ENCODE measurements at places on chromosomes 7 and 10.

DNA sequence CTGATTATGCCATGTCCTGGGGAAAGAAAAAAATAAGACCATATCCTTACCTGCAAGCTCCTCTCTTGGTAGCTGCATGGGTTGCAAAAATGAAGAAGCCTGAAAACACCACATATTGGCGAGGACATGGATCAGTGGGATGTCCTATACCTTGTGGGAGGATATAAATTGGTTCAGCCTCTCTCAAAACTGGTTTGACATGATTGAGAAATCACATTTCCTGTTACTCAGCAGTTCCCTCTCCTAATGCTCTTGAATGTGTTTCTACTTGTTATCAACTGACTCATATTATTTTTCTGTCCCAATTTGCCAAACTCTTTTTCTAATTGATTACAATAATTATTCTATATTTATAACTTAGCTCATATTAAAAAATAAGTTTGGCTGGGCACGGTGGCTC is 380.2 kb downstream of the EXOC4 start:
- DNase-seq, result no peak

- DNase-seq, result peak; percentile 27
These were observed 6.7 kb upstream of the SMNDC1 start for GRCh38 chr10:110311357-110311949.

DNA sequence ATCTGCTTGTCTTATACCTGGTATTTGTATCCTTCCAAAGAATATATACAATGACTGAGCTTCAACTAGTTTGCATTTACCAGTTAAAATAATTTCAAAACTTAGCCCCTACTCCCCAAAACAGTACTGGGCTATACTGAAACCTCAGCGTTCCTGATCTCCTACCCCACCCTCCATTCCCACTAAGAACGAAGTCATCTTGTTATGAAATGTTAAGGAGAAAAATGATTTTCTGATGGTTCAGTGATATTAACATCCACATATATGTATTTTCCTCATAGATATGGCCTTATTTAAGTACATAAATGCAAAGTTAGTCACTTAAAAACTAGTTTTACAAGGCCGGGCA is 28.9 kb upstream of the ANAPC16 start:
- no peak for DNase-seq

DNA sequence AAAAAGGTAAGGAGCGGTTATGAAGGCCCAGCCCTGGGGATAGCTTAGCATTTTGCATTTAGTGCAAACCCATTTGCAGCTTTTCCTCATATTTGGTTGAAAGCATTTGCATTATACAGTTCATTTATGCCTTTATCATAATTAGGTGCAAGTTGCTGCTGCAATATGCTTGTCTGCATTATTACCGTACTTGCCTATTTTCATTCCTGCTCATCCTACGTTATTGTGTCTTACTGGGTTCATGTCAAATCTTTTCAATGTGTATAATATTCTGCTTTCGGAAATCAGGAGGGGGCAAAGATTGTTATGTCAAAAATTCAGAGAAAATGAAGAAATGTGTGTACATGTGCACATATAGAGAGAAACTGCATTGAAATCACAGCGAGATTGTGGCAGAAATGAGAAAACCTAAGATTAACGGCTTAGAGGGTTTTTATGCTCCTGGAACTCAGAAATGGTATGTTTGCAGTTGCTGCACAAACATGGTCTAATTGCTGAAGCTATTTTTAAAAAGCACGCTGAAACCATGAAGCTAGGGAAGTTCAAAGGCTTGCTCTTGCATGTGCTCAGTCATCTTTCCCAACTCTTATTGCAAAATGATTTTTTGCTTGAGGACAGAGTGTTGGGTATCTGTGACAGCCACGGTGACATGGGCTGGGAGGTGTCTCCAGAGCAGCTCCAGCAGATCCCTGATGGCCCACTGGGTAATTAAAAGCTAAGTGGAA is 613.2 kb downstream of the SDK1 start:
- DNase-seq, result no peak

GRCh38 chr10:58473976-58474375 is 38.7 kb upstream of the BICC1 start:
- no peak for DNase-seq

GRCh38 chr10:43452356-43452914 is 15.5 kb downstream of the ZNF487 start:
- no peak for DNase-seq

DNA sequence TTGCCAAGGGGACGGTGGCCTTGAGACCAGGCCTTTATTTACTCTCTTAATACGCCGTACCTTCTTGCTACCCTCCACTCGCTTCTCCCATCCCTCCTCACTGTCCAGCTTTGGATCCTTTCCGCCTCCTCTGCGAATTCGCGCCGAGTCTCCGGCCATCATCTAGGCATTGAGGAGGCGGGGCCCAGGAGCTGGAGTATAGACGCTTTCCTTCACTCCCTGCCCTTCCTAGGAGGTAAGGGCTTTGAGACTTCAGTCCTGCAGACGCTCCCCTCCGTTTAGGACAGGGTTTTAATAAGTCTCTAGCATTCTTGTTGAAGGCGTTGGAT is 538 bp downstream of the TFAM start:
- no peak for DNase-seq

GRCh38 chr7:48637382-48637781 is 287.0 kb upstream of the CDC14C start:
- DNase-seq, result peak; percentile 87

GRCh38 chr10:114272696-114273095 is 33.6 kb downstream of the VWA2 start:
- no peak for DNase-seq

DNA sequence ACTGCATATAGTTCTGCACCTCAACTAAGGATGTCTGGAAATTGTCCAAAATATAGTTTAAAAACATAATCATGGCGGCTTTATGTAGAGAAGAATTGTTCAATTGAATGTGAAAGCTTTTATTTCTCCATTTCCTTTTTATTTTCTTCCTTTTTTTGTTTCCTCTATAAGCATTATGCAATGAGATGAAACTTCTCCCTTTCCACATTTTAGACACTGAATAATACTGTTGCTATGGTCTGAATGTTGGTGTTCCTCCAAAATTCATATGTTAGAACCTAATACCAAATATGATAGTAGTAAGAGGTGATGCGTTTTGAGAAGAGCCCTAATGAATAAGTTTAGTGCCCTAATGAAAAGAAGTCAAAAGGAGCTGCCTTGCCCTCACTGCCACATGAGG is 175.0 kb downstream of the RNLS start:
- no peak for DNase-seq

DNA sequence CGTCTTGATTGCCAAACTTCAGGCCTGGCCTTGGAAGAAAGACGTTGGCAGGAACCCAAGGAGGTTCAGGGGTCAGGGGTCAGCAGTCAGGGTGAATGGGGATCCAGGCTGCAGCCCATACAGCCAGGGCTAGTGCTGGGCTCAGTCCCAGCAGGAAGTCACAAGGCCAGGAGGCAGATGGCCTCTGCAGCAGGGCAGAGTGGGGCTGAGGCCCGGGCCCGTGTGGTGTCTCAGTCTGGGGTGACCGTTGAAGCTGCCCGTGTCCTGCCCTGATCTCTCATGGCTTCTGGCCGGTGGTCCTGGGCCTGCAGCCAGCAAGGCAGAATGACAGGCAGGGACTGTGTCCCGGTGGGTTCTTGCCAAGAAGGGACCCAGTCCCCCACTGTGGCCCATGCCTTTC is 26.6 kb upstream of the PURB start:
- no peak for DNase-seq

DNA sequence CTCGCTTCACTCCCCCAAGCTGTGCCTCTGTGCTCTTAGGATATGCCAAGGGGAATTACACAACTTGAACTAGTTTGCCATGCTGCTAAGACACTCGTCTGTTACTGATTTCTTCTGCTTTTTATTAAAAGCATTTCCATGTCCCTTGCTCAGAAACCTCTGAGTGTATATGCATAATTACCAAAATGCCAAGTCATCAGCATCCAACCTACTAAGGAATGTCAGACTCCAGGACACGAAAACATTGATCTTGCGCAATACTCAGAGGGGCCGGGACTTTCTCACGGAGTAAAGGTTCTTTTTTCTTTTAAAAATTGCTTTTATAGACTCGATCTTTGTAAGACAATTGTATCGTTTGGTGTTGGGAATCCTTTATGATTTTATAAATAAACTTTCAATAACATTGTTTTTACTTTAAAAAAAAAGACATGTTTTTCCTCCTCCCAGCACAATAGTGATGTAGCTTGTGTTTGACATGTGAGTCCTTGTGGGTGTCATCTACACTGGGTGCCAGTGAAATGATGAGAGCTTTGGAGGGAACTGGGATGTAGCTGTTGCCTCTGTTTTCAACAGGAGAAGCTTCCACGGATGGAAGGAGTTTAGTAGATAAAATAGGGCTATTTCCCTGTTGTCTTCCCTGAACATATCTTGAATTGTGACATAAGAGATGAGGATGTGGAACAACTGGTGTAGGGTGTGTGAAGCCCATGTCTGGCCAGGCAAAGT is 43.6 kb downstream of the CNNM1 start:
- no peak for DNase-seq

GRCh38 chr7:105345003-105345402 is 43.7 kb downstream of the SRPK2 start:
- DNase-seq, result no peak

DNA sequence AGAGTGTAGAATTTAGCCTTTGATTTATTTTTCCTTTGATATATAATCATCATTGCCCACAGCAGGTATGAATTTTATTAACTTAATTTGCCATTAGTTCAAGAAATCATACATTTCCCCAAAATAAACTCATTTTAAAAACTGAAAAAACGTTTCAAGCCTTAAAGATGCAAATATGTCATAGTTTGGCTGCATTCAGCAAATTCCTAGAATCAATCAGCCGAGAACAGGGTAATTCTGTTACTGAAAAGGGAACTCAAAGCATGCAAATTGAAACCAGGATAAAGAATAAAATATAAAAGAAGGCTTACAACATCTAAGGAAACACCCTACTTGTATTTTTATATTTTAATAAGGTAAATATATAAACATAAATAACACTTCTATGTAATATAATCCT is 233.8 kb upstream of the PRKCQ start:
- no peak for DNase-seq

GRCh38 chr7:156903232-156903909 is 10.4 kb upstream of the LMBR1 start:
- DNase-seq, result no peak

DNA sequence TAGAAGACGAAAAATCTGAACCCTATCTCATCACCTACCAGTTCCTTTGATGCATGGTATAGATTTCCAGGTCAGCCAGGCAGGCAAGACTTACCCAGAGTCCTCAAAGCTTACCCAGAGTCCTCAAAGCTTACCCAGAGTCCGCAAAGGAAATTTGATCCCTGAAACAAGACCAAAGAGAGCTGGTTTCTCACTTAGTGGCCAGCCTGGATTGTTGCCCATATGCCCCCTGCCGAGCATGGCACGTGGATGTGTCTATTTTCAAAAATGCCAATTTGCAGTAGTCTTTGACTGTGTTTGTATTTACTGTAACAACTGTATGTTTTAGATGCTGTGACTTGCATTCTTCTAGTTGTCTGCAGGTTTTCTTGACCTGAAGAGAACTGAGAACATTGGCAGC is 120.2 kb upstream of the STARD3NL start:
- DNase-seq, result no peak

DNA sequence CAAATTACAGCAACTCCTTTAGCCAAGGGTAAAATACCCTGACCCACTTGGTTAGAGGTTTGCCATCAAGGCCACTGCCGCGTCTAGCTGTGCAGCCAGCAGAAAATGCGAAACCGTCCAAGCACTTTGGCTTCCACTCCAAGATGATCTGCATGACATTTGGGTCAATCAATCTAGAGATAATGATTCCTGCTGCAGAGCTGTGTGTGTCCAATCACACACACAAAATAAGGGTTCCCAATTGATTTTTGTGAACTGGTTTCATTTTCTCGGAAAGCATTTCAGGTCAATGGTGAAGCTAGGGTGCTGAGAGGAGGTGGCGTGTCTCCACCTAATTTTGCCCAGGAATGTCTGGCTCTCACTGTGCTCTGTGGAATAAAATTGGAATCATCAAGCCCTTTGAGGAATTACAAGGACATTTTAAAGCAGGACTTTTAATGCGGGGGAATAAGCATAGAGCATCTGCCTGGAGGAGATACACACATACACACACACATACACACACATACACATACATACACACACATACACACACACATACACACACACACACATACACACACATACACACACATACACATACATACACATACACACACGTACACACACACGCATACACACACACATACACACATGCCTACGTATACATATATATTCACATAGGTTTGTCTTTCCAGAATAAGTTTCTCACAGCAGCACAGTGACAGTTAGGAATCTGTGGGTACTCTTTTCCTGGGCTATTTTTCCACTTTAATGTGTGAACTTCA is 59.5 kb downstream of the ACADSB start:
- no peak for DNase-seq

- DNase-seq, result peak; percentile 36
These were observed 68.9 kb upstream of the CARD11 start for GRCh38 chr7:3112479-3113134.

DNA sequence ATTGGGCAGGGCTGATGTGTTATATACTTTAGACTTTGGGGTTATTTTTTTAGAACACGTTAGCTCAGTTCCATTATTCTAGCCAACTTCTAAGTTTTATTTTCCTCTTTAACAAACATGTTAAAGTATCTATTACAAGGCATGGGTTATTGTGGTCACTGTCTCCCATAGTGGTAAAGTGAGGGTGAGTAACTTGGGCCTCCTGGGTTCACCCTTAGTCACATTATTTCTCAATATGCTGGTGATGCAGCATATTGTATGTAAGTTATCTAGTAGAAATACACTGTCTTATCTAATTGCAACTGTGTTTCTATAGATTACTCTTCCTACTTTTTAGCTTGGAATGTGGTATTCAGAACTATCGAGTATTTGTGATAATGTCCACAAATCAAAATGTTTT is 65.9 kb downstream of the BBS9 start:
- no peak for DNase-seq

- no peak for DNase-seq
These were observed 951.5 kb upstream of the C7orf33 start for GRCh38 chr7:147639037-147639436.

- peak; percentile 74 for DNase-seq
These were observed 57.1 kb upstream of the VSTM2A start for GRCh38 chr7:54485044-54485443.

GRCh38 chr10:95660283-95660682 is 3.8 kb upstream of the ALDH18A1 start:
- DNase-seq, result no peak

DNA sequence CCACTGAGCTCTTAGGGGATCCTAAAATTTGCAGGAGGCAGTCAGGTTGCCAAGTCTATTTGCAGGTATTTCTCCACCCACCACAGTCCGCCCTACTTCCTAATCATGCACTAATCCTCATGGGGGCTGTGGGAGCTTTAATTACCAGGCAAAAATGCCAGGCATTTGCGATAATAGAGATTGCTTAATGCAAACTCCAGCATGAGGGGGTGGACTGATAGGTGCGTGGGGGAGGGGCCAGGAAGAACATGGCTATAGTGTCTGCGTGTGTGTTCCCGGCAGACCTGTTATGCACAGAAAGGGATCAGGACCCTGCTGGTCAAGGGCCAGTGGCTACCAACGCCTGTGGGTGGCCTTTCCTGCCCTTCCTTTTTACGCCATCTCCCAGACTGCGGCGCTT is 15.6 kb upstream of the AQP1 start:
- DNase-seq, result no peak

Measured in NCI-H345 (cell line).